Activated T-cell treated with anti-CD3 and anti-CD28 coated beads, Interleukin-2, amount 50 U/mL, for 48 hours (primary cell): ENCODE measurements at places on chromosomes 5 and 9.

- DNase-seq = no peak
These were observed 44.1 kb downstream of the ADGRV1 start for GRCh38 chr5:90602681-90603080.

GRCh38 chr5:102528600-102528999 is 29.8 kb upstream of the SLCO6A1 start:
- DNase-seq = no peak

DNA sequence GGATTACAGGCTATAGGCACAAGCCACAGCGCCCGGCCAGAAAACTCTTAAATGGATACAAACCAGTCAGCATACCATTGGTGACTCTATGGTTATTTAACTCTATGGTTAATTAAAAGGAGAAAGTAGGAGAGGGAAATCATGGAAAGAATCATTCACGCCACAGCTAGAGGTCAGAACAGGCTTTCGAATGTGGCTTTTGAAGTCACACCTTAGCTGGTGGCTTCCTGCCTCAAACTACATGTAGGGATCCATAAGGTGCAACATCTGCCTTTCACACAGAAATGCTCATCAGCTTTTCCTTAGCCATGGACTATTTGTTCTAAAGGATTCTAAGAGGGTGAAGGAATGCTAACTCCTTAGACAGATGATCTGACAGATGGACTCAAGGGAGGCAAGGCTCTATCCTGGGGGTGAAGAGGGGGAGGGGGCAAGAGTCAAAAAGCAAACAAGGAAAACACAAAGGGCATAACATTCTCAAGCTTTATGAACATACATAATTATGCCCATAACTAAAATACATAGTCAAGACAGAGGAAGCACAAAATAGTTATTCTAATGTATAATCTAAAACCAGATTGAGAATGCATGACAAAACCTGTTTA is 130.9 kb downstream of the EFNA5 start:
- DNase-seq = no peak

- DNase-seq = no peak
These were observed 459.4 kb downstream of the GADD45G start for GRCh38 chr9:90064248-90064647.

DNA sequence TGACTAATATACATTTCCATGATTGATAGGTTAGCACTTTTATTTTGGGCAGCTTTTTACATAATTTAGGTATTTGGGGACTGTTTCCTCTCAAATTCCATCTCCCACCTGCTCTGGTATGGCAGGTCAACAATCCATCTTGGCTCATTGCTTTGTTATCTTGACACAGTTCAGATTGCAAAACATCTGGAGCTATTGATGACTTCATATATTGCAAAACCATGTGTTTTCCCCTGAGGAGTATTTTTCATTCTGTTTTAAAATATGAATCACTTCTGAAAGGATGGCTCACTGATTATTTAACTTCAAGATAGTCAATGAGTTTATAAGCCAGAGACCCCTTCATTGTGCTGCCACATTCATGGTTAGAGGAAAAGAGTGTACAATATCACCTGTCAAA is 1206.0 kb upstream of the C9orf72 start:
- no peak for DNase-seq

- no peak for DNase-seq
These were observed 76.6 kb downstream of the PSD2 start for GRCh38 chr5:139872052-139872766.

- no peak for DNase-seq
These were observed 32.9 kb upstream of the GPR151 start for GRCh38 chr5:146548781-146549449.

DNA sequence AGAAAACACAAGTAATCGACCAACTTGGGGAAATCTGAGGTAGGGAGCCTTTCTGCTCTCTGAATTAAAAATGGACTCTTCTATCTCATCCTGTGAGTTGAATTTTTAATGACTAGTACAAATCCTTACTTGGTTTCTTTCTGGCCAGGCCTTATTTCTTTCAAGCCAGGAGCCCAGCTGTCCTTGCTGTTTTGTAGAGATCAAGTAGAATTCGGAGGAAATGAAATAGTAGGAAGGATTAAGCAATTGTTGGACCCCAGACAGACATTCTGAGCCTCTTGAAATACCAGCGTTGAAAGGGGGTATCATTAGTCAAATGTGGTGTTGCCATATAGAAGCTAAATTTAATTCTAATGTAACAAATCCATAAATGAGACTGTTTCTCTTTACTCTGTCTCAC is 53.7 kb upstream of the SMIM15 start:
- DNase-seq = no peak

- peak; percentile 74 for DNase-seq
These were observed 543 bp upstream of the ANKRD33B start for GRCh38 chr5:10563110-10563944.

GRCh38 chr5:118789366-118789765 is 199.0 kb downstream of the DTWD2 start:
- DNase-seq = no peak

GRCh38 chr5:77225531-77225930 is 15.1 kb downstream of the PDE8B start:
- no peak for DNase-seq
